Femur (tissue), 1 donor: ENCODE measurements at places on chromosomes 7 and 10.
A peak's percentile ranks its signal among the peaks of the same experiment; 100 is the strongest.

- peak; percentile 38 for DNase-seq
These were observed 5.4 kb downstream of the MAFK start for GRCh38 chr7:1535701-1536454.

- no peak for DNase-seq
These were observed 86.4 kb upstream of the TRIL start for GRCh38 chr7:29044554-29044953.

GRCh38 chr10:71202314-71202713 lies 10.1 kb upstream of the UNC5B start:
- no peak for DNase-seq

DNA sequence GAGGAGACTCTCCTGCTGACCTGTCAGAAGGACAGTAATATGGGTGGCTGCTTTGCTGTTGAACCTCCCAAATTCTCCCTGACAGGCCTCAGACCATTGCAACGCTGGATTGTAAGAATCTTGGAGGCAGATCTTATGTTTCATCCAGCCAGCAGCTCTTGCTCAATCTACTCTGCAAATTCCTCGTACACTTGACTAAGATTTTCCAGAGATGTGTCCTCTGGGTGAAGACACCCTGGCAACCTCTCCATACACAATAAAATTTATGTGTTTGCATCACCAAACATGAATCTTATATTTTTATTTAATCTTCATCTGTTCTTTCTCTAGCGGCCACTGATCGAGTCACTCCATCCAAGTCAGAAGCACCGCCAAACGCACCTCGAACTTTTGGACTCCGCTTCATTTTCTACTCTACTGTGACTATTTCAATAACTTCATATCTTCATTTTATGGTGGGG lies 623.1 kb downstream of the ACTR3B start:
- DNase-seq: peak; percentile 82

GRCh38 chr10:110330675-110331074 lies 26.0 kb upstream of the SMNDC1 start:
- no peak for DNase-seq

DNA sequence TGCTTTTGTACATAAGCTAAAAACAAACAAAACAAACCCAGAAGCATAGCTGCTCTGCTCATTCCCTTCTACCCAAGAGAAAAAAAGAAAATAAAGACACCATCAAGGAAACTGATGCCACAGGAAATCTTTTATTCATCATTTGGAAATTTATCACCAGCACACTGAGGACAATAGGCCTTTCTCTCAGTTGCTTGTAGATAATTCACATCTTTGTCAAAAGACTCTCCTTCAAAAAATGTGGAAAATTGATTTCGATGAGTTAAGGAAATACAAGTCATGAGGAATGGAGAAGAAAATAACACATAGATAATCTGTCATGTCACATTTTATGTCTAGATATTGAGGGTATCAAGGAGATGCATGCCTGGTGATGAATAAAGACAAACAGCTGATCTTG lies 53.5 kb downstream of the ZNF37A start:
- DNase-seq: no peak

- DNase-seq: no peak
These were observed 43.4 kb downstream of the SORBS1 start for GRCh38 chr10:95517536-95518454.

- peak; percentile 87 for DNase-seq
These were observed 116.2 kb downstream of the SH3PXD2A start for GRCh38 chr10:103739039-103739764.

- DNase-seq: no peak
These were observed 353.5 kb downstream of the PAXIP1 start for GRCh38 chr7:154649434-154649833.

GRCh38 chr10:78772486-78772885 lies 296.3 kb upstream of the ZMIZ1 start:
- peak; percentile 10 for DNase-seq

- DNase-seq: no peak
These were observed 98.9 kb downstream of the SVIL start for GRCh38 chr10:29535778-29536453.

DNA sequence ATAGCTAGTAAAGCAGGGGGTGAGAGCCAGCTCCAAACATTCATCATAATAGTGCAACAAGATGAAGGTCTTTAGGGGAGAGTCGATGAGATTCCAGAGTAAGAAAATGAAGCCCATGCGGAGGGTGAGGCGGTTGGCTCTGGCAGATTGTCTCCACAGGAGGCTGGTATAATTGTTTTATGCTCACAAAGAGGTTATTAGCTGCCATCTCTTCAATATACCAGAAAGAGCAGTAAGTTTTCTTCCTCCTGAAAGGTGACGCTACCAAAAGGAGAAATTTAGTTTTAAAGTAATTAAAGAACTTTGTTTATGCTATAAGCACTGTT lies 59.2 kb upstream of the KCNIP2 start:
- no peak for DNase-seq

- DNase-seq: no peak
These were observed 464.4 kb downstream of the TCERG1L start for GRCh38 chr10:130847170-130847569.

- DNase-seq: no peak
These were observed 689 bp upstream of the GTPBP4 start for GRCh38 chr10:987620-987869.

- DNase-seq: no peak
These were observed 15.6 kb upstream of the PARP12 start for GRCh38 chr7:140078392-140078791.

- DNase-seq: no peak
These were observed 184.1 kb downstream of the DOCK4 start for GRCh38 chr7:112022128-112022527.

DNA sequence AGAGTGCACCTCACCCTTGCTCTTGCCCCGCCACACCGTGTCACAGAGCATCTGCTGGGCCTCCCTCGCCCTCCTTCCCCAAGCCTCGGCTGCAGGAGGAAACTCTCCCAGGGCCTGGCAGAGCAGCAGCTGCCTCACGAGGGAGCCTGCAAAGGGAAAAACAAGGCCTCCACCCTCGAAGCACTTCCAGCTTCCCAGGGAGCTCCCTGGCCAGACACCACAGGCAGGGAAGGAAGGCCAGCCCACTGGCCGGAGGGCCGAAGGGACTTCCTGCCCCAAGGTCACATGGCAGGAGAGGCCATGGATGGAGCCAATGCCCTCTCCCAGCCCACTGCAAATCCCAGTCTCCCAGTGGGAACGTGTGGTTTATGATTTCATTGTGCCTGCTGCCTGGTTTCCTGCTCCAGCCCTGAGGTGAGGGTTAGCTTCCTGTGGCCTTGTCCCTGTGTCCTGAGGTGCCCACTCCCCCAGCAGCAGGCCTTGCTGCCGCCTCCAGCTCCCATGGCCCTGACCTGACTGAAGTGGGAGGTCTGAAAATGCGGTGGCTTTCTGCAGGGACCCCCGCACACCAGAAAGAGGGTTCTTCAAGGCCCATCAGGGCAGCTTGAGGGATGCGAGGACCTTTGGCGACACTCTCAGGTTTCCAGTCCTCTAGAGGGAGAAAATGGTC lies 100.5 kb upstream of the PPIF start:
- peak; percentile 66 for DNase-seq

- no peak for DNase-seq
These were observed 55.0 kb upstream of the SHH start for GRCh38 chr7:155867280-155867679.

DNA sequence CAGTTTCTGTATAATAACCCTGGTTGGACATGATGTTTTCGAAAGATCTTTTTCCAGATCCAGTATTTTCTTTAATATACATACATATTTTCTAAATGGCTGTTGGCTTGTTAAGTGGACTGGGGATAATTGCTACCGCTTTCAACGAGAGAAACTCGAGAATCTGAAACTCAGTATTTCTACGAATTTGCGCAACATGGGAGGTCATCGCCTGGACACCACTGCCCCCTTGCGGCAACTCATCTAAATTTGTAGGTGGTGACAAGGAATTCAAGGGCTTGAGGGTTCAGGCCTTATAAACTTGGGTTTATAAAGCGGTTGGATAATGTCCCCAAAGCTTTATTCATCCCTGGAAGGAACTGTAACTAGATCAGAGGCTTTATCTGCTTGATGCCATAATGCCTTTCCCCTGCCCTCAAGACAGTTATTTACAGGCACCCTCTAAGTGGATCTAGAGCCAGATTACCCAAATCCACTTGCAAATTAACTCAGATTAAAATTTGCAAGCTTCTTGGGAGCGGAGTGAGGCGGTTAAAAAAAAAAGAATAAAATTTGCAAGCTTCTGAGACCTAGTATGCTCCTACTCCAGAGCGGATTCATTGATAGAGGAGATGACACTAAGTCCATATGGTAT lies 21.3 kb upstream of the KCNK18 start:
- peak; percentile 79 for DNase-seq

DNA sequence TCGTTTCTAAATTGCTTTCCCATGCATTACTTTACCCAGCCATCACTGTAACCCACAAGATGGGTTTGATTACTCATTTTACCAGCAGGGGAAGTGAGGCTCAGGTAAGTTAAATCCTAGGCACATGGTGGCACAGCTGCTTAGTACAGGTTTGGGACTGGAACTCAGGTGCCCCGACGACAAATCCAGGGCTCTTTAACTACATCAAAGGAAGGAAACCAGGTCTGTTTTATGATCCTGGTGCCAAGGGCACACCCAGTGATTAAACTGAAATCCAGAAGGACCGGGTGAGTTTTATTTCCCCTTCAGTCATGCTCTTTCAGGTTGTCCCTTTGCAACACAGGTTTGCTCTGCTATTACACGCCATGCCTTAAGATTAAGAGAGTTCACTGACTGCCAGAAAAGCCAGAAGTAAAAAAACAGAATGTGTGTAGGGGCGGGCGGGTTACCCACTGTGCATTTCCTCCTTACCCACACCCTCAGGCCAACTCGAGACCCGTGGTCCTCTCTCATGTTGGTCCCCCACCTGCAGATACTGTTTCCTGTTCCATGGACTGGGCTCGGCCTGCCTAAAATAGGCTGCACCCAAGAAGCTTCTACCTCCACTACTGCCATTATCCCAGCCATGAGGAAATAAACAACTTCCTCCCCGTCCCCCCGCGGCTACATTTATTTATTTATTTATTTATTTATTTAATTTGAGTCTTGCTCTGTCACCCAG lies 55.1 kb upstream of the KDM7A start:
- DNase-seq: no peak
